HCT116 (cell line): ENCODE measurements at places on chromosomes 5 and 9.

GRCh38 chr5:125440905-125441304, 694.5 kb upstream of the ZNF608 start:
- DNase-seq: no peak

DNA sequence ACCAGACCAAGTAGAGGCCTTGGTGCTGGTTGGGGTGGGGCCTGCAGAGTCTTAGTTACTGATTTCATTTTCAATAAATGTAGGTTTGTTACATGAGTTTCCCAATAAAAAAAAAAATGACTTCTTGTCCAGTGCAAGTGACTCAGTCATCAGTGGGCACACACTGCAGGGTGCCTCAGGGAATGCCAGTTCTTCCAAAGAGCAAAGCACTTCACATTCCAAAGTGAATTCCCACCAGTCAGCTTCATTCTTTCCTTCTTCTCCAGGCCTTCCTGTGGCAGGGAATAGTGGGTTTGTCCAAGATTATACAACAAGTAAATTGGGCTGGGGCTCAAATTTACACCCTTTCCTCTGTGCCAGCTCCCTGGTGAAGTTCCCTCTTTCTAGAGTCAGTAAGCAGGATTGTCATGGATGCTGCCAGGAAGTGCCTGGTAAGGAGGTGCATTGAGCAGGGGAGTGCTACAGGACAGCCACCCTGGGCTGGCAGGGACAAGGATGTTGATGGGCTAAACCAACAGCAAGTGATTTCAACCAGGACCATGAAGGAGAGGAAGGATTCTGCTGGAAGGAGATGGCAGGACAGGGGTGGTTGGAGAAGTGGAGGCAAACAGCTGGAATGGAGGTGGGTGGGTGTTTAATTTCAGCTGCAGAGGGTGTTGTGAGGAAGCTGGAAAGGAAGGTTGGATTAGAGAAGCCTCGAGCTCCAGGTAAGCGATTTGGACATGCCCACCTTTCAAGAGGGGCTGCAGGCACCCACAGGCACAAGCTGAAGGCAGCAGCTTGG, 3.7 kb upstream of the B4GALT7 start:
- no peak for DNase-seq

- DNase-seq: no peak
Measured at GRCh38 chr9:115039516-115040120, 78.3 kb downstream of the TNC start.

DNA sequence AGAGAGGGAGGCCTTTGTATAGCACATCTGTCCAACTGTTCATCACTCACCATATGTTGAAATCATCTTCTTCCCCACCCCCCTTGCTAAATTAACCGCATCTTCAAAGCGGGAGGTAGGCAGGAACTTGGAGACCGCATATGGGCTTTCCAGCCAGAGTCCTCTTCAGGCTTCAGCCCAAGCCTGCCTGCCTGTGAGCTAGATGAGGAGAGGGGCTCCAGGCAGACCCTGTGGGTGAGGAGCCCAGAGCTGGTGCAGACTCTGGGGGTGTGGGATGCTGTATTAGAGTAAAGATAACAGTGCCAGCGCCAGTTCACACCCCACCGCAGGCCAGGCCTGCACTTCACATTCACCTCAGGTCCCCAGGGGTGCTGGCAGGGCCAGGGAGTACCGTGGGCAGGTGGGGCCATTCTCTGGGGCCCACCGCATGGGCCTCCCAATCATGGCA, 16.2 kb downstream of the PRRC2B start:
- DNase-seq: no peak

DNA sequence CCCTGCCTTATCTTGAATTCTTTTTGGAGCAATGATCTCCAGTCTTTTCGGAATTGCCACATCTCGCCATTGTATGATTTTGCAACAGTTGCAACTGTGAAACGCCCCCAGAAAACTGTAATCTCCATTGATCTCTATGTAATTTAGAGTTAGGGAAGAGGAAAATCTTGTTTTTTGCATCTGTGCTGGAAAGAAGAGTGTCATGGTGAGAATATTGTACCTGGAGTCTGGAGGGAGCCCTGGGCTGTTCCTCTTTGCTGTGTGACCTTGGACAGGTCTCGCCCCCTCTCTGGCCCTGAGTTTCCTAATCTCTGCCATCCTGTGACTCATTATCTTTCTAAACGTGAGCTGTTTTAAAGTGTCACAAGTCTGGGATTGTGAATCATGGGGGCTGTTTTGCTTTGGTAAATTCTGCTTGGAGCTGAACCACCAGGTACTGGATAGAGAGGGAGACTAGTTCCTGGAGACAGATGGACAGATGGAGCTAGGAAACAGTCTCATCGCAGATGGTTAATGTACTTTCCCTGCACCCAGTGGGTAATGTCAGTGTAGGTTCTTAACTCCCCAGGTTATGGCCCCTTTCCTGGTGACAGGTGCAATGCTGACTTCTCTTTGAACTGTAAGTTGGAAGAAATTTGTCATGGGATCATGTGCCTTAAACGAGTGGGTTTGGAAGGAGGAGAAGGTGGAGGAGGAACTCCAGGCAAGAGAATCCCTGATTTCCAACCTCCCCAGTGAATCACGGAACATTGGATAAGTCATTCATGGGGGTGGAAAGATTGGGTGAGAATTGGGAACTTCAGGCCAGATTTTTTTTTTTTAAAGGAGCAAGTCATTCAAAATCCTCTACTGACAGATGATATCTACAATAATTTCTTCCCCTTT, 19.6 kb downstream of the PPARGC1B start:
- no peak for DNase-seq

- DNase-seq: no peak
Measured at GRCh38 chr5:38060354-38060753, 198.0 kb upstream of the EGFLAM start.
